ENCODE measurements at places on chromosomes 5 and 9. TPM values are rescaled to one million over a fixed set of nuclear protein-coding genes. Genes with fewer than 3 reads are reported as not detected.
A peak's percentile ranks its signal among the peaks of the same experiment; 100 is the strongest.

Gene BASP1
- polyA plus RNA-seq, result not detected

Gene PIP5K1B
- not detected for polyA plus RNA-seq

Gene TMEM174
- not detected for polyA plus RNA-seq

DNA sequence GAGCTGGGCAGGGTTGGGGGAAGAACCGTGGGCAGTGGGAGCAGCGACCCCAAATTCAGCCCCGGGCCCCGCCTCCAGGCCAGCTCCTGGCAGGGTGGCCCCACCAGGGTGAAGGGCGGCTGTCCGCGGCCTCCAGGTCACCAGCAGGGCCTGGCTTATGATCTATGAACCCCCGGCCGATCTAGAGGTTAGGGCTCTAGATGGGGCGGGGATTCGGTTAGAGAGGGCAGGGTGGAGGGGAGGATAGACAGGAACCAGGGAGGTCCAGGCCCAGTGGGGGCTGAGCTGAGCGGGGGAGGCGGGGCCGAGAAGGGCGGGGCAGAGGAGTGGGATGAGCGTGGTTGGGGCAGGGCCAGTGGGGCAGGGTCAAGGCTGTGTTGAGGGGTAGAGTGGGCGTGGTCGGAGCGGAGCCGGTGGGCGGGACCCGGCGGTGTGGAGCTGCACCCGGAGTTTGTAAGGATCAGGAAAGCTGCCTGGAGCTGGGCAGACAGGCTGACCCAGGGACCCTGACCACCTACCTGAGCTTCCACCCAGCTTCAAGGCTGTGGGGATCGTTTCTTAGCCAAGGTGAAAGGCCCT, 29.3 kb upstream of the OBP2B start:
- peaks cover 14% of the 10 kb centered on the region for H3K4me1 ChIP-seq
- DNase-seq, result peak; percentile 6
- H3K27ac ChIP-seq, result no peak overlapping the region
- H3K36me3 ChIP-seq, result no peaks in the 10 kb centered on the region

DNA sequence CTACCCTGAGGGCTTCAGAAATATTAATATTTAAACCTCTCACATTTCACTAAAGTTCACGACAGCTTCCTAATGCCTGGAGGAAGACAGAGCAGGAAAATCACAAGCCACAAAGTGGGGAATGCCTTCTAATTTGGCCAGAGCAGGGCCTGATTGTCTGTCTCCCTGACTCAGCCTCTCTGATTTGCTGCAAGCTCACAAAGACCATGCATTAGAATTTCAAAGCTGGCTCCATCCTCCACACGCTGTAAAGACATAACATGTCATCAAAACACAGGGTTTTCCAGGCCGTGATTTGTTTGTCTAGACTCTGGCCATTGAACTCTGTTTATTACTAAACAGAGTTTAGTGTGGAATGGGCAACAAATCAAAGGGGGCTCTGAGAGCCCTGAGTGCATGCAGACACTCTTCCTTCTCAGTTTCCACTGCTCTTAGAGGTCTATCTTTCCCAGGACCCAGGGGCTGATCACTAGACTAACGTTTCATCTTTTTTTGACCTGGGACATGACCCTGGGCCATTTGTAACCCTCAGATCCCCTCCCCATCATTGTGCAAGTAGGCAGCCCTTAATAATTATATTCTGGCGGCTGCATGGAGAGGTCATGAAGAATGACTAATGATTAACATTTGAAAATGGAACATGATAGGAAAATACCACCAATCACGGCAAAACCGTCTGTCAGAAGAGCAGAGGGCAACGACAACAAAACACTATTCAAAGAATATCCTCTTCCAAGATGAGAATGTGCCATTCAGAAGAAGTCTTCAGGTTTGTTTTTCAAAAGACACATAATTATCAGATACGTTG, 140.2 kb downstream of the ENC1 start:
- H3K4me3 ChIP-seq, result no peak overlapping the region
- DNase-seq, result no peak
- H3K27ac ChIP-seq, result no peak overlapping the region
- no peaks in the 10 kb centered on the region for H3K36me3 ChIP-seq
- no peaks in the 10 kb centered on the region for H3K27me3 ChIP-seq

- no peak overlapping the region for H3K27ac ChIP-seq
- no peaks in the 10 kb centered on the region for H3K27me3 ChIP-seq
- H3K4me1 ChIP-seq, result no peaks in the 10 kb centered on the region
- no peak overlapping the region for H3K4me3 ChIP-seq
Measured at GRCh38 chr5:171593976-171594375, 174.5 kb downstream of the FGF18 start.

- no peak overlapping the region for H3K27ac ChIP-seq
- no peaks in the 10 kb centered on the region for H3K27me3 ChIP-seq
- no peak for DNase-seq
- no peaks in the 10 kb centered on the region for H3K36me3 ChIP-seq
Measured at GRCh38 chr9:100029251-100029650, 69.5 kb downstream of the ERP44 start.

DNA sequence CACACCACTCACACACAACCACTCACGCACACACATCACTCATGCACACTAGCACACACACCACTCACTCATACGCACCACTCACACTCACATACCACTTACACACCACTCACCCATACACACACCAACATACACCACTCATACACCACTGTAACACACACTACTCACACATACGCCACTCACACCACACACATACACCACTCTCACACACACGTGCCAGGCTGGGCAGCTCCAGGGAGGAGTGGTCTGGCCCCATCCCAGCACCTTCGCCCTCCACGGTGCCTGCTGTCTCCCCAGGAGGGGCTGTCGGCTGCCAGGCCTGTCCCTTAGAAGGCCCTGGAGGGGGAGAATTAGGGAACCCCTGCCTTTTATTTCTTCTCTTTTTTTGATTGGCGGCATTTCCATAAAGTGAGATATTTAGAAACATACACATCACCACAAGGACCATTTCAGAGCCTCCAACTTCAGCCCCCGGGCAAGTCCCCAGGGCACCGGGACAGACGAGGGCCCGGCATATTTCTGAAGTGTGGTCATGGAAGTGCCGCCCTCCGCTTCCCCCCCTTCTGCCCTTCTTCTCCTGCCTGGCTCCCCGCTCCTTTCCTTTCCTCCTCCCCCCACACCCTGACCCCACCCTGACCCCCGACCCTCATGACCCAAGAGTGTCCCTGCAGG, 6.3 kb upstream of the ASB6 start:
- no peaks in the 10 kb centered on the region for H3K27me3 ChIP-seq
- H3K27ac ChIP-seq, result no peak overlapping the region
- no peak for DNase-seq
- no peak overlapping the region for H3K4me3 ChIP-seq

DNA sequence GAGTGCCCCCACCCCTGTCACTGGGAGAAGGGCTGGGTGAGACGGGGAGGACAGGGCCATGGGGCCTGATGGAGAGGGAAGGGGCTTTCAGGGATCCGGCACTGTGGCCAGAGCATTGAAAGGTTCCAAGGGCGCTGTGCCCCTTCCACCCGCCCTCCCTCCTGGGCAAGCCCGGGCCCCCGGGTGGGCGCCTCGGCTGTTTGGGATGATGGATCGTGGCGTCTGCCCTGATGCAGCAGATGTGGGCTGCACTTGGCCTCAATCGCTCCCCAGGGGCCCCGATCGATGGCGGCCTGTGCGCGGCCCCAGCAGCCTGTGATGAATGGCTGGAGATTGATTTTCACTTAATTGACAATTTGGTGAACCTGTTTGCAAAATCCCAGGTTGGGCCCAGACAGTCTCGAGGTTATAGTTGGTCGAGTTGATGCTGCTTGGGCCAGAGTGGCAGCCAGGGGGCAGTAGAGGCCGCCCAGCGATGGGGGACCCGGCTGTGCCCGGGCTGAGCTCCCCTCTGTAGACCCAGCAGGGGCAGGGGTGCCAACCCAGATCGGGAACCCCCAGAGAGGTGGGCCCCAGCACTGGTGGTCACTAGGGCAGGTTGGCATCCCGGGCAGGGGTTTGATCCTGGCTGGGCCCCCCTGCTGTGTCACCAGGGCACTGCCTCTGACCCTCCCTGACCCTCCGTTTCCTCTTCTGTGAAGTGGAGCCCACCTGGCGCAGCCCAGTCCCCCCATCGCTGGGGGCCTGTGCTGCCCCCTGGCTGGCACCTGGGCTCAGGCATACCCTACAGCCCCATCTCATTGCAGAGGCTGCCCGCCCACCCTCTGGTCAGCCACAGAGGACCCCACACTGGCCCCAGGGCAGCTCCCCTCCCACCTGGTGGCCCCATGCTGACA, 34.7 kb downstream of the LHX3 start:
- H3K27me3 ChIP-seq, result no peaks in the 10 kb centered on the region
- H3K36me3 ChIP-seq, result no peaks in the 10 kb centered on the region
- no peaks in the 10 kb centered on the region for H3K4me1 ChIP-seq
- H3K4me3 ChIP-seq, result no peak overlapping the region

DNA sequence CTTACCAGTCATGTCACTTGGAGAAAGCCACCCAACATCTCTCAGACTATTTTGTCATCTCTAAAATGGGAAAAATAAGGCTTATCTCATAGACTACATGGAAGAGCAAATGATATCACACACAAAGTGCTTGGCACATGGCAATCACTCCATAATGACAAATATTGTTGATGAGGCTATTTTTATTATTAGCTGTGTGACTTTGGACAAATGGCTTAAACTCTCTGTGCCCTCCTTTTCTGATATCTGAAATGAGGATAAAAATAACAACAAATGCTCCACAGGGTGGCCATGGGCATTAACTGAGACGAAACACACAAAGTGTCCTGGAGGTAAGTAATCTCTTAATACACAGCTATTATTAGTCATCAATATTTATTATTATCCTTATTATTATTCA, 125.5 kb upstream of the HAND1 start:
- peaks cover 7% of the 10 kb centered on the region for H3K27me3 ChIP-seq
- H3K4me3 ChIP-seq, result no peak overlapping the region
- H3K4me1 ChIP-seq, result no peaks in the 10 kb centered on the region
- H3K27ac ChIP-seq, result no peak overlapping the region
- DNase-seq, result no peak

DNA sequence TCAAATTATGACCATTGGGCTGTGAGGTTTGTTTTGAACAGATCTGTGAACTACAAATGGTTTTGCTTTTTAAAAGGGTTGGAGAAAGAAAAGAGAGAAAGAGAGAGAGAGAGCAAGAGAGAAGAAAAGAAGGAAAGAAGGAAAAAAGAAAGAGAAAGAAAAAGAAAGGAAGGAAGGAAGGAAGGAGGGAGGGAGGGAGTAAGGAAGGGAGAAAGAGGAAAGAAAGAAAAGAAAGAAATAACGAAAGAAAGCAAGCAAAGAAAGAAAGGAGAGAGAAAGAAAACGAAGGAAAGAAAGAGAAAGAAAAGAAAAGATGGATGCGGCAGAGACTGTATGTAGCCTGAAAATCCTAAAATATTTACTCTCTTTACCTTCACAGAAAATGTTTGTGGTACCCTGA, 104.0 kb downstream of the PARP8 start:
- H3K36me3 ChIP-seq, result peaks cover 5% of the 10 kb centered on the region
- no peak for DNase-seq
- H3K4me3 ChIP-seq, result no peak overlapping the region
- no peak overlapping the region for H3K27ac ChIP-seq

GRCh38 chr9:104263942-104264341, 169.8 kb downstream of the SMC2 start:
- H3K27ac ChIP-seq, result no peak overlapping the region
- no peaks in the 10 kb centered on the region for H3K36me3 ChIP-seq
- DNase-seq, result no peak
- no peak overlapping the region for H3K4me3 ChIP-seq
- no peaks in the 10 kb centered on the region for H3K4me1 ChIP-seq

DNA sequence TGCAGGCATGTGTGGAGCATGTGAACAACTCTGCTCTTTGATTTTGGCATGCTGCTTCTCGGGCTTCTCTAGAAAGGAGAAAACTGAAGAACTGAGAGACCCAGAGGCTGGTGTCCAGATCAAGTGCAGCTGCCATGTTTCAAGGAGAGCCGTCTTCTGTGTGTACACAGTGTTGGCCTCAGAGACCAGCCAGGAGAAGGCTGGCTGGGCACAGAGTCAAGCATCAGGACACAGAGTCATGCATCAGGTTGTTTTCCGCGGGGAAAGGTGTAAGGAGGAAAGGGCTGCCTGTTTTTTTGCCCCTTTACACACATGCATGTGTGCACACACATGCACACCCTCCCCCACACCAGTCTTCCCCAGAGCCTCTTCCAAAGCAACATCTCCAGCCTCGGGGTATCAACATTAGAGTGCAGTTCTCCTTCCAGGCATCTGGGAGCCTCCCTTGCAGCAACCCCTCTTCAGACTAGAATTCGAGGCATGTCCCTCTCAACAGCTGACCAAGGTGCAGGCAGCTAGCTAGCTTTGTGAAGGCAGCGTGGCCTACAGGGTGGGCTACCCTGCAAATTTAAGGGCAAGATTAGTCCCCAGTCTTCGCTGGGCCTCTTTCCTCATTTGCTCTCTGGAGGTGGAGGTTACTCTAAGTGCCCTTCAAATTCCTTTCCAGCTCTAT, 180.9 kb downstream of the AOPEP start:
- H3K36me3 ChIP-seq, result no peaks in the 10 kb centered on the region
- no peak overlapping the region for H3K4me3 ChIP-seq
- no peak for DNase-seq
- no peaks in the 10 kb centered on the region for H3K27me3 ChIP-seq
- no peak overlapping the region for H3K27ac ChIP-seq
- no peaks in the 10 kb centered on the region for H3K4me1 ChIP-seq

GRCh38 chr5:112025757-112026156, 268.8 kb upstream of the NREP start:
- DNase-seq, result no peak
- H3K27ac ChIP-seq, result no peak overlapping the region
- no peaks in the 10 kb centered on the region for H3K36me3 ChIP-seq
- no peak overlapping the region for H3K4me3 ChIP-seq
- no peaks in the 10 kb centered on the region for H3K27me3 ChIP-seq

GRCh38 chr5:122424132-122424531, 112.1 kb downstream of the SNCAIP start:
- H3K27ac ChIP-seq, result no peak overlapping the region
- no peaks in the 10 kb centered on the region for H3K4me1 ChIP-seq
- H3K4me3 ChIP-seq, result no peak overlapping the region
- H3K36me3 ChIP-seq, result no peaks in the 10 kb centered on the region
- H3K27me3 ChIP-seq, result no peaks in the 10 kb centered on the region

DNA sequence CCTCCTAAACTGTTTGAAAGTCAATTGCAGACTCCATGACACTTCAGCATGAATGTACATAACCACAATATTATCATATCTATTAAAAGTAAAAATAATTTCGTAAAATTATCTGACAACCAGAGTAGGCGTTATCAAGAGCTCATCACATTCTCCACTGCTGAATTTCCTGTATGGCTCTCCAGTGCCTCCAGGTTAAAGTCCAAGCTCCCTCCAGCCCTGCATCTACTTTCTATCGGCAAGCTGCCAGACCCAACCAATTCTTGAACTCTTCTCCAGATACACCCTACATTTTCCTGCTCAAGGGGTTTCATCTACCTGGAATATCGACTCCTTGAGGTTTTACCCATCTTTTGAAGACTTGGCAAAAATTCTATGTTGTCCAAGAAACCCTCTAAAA, 74.5 kb upstream of the TBC1D2 start:
- no peaks in the 10 kb centered on the region for H3K36me3 ChIP-seq
- H3K4me1 ChIP-seq, result no peaks in the 10 kb centered on the region
- no peak for DNase-seq
- H3K27ac ChIP-seq, result no peak overlapping the region
